SK-N-SH treated with all-trans-retinoic acid at 6 μM for 48 hours (cell line): ENCODE measurements at places on chromosomes 16 and 17.

GRCh38 chr17:42841975-42842685 is 2.2 kb upstream of the AOC2 start:
- ATAC-seq: no peak

GRCh38 chr16:87687126-87687910 is 78.5 kb downstream of the KLHDC4 start:
- peak; percentile 15 for ATAC-seq

DNA sequence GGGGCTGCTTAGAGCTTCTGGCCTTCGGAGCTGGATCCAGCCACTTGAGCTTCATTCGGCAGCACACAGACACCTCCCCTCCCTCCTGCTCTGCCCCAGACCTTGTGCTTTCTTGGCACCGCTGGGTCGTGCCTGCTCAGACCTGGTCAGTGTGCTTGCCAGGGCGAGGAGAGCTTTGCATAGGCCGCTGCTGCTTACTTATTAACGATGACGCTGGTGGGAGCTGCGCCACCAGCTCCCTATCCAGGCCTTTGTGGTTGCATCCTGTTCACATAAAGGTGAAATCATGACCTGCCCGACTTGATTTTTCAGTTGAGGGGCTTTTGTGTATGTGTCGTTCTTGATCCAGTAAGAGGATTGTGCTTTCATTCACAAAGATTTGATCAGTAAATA is 101.1 kb downstream of the MSI2 start:
- ATAC-seq: no peak

GRCh38 chr17:76927577-76927976 is 59.4 kb downstream of the MGAT5B start:
- no peak for ATAC-seq

- no peak for ATAC-seq
Observed at GRCh38 chr17:78878871-78879527, 24.0 kb downstream of the CEP295NL start.

DNA sequence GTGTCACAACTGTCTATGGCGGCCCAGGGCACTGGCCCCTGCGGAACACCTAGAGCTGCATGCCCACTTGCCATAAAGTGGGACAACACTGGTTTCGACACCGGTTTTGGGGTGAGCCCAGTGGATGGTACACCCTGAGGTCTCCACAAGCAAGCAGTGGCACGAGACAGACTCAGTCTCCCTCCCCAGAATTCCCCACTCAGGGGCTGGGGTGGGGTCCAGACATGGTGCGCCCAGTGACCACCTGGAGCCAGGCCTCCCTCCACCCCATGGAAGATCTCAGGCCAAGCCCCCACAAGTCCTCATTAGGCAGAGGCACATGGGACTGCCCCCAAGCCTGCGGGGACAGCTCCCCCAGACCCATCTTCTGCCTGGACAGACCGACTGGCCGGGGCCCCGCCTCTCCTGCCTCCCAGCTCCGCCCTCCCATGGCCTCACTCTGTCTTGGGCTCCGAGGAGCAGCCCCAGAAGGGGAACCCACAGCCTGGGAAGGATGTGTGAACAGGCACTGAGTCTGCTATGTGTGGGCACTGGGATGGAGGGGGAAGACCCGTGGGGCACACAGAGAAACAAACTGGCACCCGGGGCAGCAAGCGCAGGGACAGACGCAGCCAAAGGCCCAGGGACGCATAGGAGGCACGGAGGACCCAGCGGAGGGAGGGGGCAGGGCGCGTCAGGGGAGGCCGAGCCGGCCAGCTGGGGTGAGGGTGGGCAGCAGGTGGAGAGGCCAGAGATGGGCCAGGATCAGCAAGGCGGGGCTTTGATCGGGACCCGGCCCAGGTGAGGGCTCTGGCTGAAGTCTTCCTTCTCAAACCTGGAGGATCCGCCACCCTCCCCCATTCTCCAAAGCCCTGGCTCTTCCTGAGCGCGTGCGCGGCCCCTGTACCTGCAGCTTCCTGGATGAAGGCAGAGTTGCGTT is 2.8 kb downstream of the TEPSIN start:
- ATAC-seq: no peak

GRCh38 chr17:82356845-82357355 is 2.1 kb upstream of the TEX19 start:
- no peak for ATAC-seq

DNA sequence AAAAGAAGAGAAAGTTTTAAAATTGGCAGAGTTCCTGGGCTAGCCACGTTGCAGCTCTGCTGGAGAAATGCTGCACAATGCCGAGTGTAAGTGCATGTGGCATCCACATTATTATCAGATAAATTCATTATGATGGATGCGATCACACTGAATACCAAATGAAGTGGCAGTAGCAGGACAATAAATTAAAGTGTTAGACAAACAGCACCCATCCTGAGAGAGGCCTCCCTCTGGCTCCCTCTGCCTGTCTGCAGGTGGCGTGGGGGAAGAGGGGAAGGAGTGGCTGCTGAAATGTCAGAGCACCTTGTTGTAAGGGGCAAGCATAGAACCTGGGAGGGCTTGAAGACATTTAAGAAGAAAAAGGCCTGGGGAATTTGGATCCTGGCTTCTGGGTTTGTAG is 324.1 kb downstream of the HAPSTR1 start:
- no peak for ATAC-seq

DNA sequence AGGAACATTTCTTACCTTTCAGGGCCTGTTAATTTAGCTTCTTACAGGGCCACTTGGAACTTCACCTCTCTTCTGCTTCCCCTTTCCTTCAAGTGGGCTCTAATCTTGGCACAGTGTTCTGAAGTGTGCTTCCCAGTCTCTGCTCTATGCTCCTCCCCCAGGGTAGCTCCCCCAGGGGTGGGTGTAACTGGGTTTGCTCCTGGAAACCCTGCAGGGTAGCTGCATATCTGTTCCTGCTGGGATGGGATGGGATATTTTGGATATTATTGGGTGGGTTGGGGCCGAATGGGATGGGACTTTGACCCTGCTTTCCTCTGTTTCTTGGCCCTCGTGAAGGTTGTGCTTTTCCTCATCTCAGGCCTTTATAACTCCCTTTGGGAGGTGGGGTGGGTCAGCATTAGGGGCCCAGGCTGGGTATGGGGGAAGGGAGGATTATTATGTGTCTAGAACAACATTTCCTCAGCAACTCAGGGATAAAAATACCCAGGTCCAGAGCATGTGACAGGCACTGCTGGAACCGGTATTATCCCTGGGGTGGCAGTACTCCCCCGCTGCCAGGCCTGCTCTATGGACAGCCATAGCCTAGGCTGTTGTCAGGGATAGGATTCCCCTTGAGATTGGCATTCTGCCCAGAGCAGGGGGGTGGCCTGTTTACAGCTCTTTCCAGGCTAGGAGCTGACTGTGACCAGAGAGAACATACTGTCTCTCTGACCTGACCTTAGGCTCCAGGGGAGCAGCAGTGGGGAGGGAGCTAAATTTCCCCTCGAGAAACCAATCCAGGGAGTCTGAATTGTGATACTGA is 5.0 kb downstream of the NFE2L1 start:
- 0 out of 3 replicates have a peak, but pooled peaks have one; percentile 1 for ATAC-seq

- no peak for ATAC-seq
Observed at GRCh38 chr17:66579556-66579955, 255.4 kb upstream of the CACNG5 start.

DNA sequence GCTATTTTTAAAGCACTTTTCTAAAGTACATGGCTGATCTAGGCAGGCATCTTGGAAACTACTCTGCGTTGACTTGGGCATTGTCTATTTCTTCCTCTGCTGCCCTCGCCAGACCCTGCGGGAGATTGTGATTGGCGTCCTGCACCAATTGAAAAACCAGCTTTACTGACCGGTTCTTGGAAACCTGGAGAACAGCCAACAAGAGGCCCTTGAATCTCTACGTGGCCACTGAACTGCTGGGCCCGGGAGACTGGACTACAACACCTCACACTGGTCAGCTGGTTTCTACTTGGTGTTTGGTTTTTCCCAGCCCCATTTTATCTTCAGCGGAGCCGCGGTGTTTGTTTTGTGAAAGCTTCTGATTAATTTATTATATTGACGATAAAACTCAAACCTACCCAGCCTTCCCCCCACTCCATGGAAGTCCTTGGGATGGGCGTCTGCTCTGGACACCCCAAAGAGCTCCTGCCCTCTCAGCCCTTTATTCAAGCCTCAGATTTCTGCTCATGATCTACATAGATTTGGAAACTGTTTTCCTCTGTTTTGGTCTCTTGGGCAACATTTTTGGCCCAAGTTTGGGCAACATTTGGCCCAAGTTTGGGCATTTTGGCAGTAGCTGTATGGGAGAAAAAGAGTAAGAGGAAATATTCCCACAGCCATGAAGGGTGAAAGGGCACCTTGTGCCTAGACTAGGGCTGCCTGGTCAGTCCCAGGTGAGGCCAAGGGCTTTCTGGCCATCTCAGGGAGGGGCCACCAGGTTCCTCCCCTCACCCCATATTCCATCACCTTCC is 4.7 kb downstream of the MLX start:
- ATAC-seq: no peak

- no peak; the same call in 2 of the 3 replicates for ATAC-seq
Observed at GRCh38 chr17:57953705-57954396, 1.4 kb downstream of the CUEDC1 start.

- peak; percentile 42 for ATAC-seq
Observed at GRCh38 chr16:67873435-67874370, 851 bp downstream of the EDC4 start.

DNA sequence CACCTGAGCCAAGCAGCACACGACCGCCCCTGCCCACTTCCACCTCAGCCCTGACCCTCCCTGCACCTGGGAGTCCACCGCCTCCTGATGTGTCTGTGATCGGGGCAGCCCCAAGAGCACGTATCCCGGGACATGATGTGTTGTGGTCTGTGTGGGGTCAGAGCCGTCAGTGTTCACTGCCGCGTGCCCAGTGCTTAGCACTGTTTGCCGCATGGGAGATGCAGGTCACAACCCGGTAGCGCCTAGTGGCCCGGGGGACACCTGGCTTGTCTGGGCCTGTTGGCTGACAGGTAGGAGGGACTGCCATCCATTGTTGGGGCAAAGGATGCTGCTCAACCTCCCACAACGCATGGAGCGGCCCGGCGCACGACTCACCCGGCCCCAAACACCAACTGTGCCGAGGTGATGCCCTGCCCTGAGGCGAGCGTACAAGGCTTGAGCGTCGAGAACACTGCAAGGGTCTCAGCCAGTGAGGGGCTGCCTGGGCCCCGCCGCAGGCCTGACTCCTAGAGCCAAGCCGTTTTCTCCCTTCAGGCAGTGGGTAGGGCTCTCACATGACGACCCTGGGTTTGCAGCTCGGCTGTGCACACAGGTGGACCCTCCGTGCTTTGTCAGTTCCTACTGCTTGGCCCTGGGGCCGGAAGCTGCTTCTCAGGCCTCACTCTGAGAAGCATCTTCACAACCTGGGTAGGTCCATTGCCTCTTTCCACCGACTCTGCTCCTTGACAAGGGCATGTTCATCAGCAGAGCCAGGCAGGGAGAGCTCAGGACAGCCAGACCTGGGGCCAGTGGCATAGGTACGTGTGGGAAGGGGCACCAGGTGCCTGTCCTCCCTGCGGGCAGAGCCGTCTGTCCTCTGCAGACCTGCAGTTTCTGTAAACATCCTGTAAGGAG is 5.9 kb upstream of the C16orf95 start:
- ATAC-seq: no peak

DNA sequence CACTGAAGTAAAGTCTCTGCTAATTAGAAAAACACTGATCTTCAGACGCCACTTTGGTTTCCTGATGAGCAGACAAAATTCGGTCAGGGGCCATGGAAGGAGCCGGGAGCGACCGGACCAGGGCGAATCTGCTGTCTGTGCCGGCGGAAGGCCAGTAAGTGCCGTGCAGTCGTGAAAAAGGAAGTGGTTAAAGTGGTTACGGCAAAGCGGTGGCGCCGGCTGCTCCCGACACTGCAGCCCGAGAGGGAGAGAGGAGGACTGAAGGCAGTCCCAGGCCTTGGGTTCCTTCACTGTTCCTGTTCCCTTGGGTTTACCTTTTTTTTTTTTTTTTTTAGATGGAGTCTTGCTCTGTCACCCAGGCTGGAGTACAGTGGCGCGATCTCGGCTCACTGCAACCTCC is 17.3 kb upstream of the HEXD start:
- ATAC-seq: no peak

DNA sequence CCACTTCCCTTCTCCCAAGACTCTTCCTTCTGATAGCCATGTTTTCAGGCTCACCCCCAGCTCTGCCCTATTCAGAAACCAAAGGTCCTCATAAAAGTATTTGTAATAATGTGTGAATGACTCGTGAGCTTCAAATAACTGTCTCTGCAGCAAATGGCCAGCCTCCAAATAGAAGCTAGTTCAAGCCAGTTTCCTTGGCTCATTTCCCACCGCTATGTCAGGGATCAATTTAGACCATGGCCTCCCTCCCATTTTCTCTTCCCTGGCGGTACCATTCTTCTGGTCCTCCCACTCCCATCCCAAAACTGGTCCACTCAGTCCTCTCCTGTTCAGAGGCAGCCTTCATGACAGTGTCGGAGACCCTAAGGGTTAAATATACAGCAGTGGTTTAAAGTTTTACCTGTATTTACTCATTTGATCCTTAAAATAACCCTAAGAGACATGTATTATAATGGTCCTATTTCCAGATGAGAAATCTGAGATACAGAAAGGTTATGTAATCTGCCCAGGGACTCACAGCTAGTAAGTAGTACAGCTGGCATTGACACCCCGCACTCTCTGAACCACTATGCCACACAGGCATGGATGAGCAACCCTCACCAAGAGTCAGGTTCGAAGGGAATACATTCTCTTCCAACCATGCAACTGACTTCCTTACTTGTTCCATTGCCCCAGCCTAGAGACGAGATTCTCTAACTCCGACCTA is 42.9 kb downstream of the GAS7 start:
- no peak for ATAC-seq

GRCh38 chr17:9158544-9159452 is 137.5 kb downstream of the NTN1 start:
- ATAC-seq: no peak

DNA sequence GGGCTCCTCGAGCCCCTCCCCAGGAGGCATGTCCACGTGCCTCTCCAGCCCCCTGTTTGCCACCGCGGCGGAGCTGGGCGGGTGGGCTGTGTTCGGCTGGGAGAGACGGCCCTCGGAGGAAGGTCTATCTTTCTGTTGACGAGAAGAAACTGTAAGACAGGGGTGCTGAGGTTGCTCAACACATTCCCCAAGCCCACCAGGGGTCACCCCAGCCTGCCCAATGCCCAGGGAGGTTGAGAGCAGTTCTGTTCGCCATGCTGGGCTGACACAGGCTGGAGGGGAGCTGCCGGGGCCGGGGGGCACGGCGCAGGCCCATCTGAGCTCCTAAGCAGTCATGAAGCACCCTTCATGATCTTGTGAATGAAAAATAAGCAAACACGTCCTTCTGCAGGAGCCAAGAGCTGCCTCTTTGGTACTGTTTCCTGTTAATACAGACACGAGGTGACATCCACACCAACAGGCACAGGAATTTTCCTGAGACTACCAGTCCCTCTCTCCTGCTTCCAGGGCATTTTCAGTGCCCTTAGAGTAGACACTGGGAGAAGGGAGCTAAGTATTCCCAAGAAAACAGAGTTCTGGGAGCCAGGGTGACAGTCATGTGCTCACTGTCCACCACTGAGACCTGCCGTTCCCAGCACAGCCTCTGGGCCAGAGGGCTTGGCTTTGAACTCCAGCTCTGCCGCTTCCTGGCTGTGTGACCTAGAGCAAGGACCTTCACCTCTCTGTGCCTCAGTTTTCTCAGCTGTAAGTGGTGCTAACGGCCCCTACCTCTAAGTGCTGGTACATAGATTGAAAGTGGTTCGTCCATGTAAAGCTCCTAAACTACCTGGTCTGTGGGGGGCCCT is 9.2 kb downstream of the UBALD2 start:
- no peak for ATAC-seq
